ENCODE measurements at places on chromosomes 6 and 20. TPM values are rescaled to one million over a fixed set of nuclear protein-coding genes. Genes with fewer than 3 reads are reported as not detected.

NOTCH4 gene
- total RNA-seq = 0.31 TPM

CCN6 gene
- 0.11 TPM for total RNA-seq

HDGFL1 gene
- not detected for total RNA-seq

PDYN gene
- not detected for total RNA-seq

ME1 gene
- 50.8 TPM for total RNA-seq

DEFB126 gene
- total RNA-seq = not detected

PRSS16 gene
- 3.8 TPM for total RNA-seq

TMC2 gene
- not detected for total RNA-seq

CD109 gene
- 42.4 TPM for total RNA-seq

TOMM34 gene
- total RNA-seq = 53.5 TPM

SLC18B1 gene
- total RNA-seq = 14.1 TPM

NFATC2 gene
- under 0.01 TPM for total RNA-seq

TBX18 gene
- total RNA-seq = not detected

KHDC1L gene
- total RNA-seq = 0.21 TPM

GPRC6A gene
- not detected for total RNA-seq

PHACTR3 gene
- total RNA-seq = 34.0 TPM

TBC1D20 gene
- total RNA-seq = 23.0 TPM

RNF217 gene
- total RNA-seq = 24.9 TPM

MMP24 gene
- 0.03 TPM for total RNA-seq

RAMACL gene
- 0.17 TPM for total RNA-seq

LY6G6F gene
- not detected for total RNA-seq

ID1 gene
- 27.9 TPM for total RNA-seq
